SK-MEL-5 (cell line): ENCODE measurements at places on chromosomes 3 and 15.

DNA sequence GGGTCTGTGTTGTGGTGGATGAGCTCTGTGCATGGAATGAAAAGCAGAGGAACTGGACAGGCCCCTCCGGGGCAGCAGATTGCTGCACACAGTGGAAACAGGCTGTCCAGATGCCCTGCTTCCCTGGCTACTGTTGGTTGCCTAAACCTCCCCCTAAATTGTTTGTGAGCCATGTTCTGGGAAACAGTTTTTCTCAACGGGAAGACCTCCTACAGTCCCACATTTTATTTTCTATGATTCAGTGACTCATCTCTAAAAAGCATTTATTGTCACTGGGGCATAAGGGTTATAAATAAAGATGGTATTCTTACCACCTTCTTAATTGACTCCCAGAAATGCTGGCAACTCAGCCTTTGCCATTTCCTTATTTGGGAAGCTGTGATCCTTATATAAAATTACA is 20.3 kb upstream of the PTPN9 start:
- DNase-seq: no peak

GRCh38 chr15:34642247-34642646 is 58.8 kb upstream of the GOLGA8B start:
- no peak for DNase-seq

DNA sequence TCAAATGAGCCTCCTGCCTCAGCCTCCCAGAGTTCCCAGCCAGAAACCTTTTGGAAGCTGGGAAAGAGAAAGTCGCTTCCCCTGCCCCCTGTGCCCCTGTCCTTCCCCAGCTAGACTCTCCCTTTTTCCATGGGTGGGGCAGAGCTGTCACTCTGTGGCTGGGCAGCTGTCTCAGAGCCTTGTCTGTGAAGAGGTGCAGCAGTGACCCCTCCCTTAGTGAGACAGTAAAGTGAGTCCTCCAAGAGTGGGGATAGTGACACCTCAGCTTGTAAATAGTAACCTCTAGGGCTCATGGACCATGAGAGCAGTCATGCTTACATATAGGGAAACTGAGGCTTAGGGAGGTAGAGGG is 76.3 kb downstream of the SMAD6 start:
- no peak for DNase-seq

- DNase-seq: no peak
Observed at GRCh38 chr3:111472556-111472955, 69.4 kb upstream of the CD96 start.
